ENCODE measurements at places on chromosomes 7 and 10. TPM values are rescaled to one million over a fixed set of nuclear protein-coding genes. Genes with fewer than 3 reads are reported as not detected.
A peak's percentile ranks its signal among the peaks of the same experiment; 100 is the strongest.

GPR15LG gene
- not detected for total RNA-seq

- DNase-seq, result no peak
These were observed 50.1 kb downstream of the TNS3 start for GRCh38 chr7:47531584-47532492.

DNA sequence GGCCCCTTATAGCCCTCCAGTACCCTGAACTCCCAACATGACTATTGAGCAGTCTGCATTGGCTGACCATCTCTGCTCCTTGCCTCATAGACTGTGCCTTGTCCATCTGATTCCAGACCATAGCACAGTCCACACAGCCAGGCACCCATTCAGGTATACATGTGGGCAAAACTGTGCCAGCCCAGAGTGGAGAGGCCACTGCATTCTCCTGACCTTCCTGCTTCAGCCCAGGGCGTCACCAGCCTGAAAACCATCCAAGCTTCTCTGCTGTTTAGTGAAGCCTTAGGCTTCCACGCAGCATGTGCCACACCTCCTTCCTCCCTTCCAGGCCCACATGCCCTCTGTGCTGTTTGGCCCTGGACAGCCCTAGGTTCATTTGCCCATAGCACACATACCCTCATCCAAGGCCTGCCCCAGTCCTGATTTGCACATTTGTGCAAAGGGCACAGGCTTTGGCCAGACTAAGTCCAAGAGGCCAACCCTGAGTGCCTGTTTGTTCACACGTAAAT, 10.5 kb downstream of the DDX56 start:
- DNase-seq, result no peak

ACBD7 gene
- 2.1 TPM for total RNA-seq

- DNase-seq, result no peak
These were observed 122.5 kb downstream of the HECW1 start for GRCh38 chr7:43234968-43235367.

- DNase-seq, result peak; percentile 22
These were observed 628.7 kb downstream of the TYW1 start for GRCh38 chr7:67625257-67625737.

GRCh38 chr10:19889256-19889655, 73.0 kb downstream of the PLXDC2 start:
- no peak for DNase-seq

LOXL4 gene
- not detected for total RNA-seq

DNA sequence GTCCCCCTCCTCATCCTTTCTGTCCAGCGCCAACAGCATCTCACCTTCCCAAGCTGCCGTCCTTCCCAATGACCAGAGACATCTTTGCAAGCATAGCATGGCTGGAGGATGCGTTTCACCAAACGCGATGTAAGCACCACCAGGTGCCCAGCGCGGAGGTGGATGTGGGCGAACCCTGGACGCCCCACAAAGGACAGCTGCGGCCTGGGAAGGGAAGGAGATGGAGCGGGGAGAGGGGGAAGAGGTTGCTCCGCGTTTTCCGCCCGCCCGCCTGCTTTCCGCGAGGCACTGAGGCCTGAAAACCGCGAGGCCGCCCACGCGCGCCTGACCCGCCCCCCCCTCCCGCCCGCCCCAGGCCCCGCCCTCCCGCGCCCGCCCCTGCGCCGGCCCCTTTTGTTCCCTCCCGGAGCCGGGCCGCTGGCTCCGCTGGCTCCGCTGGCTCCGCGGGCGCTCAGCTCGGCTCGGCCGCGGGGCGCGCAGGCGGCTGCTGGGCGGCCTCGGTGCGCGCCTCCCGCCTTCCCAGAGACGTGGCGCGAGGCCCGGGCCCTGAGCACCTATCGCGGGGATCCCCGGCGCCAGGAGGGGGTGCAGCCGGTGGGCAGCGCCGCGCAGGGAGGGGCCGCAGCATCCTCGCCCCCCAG, at the start of gene CLIP2:
Gene CLIP2 (plus strand): TSS at position 390 of the 641 bp plus-strand sequence. CDS start 28,140 bp downstream, outside the sequence.
- peak; percentile 81 for DNase-seq

- DNase-seq, result no peak
These were observed 115.1 kb upstream of the NPS start for GRCh38 chr10:127434006-127434405.

DNA sequence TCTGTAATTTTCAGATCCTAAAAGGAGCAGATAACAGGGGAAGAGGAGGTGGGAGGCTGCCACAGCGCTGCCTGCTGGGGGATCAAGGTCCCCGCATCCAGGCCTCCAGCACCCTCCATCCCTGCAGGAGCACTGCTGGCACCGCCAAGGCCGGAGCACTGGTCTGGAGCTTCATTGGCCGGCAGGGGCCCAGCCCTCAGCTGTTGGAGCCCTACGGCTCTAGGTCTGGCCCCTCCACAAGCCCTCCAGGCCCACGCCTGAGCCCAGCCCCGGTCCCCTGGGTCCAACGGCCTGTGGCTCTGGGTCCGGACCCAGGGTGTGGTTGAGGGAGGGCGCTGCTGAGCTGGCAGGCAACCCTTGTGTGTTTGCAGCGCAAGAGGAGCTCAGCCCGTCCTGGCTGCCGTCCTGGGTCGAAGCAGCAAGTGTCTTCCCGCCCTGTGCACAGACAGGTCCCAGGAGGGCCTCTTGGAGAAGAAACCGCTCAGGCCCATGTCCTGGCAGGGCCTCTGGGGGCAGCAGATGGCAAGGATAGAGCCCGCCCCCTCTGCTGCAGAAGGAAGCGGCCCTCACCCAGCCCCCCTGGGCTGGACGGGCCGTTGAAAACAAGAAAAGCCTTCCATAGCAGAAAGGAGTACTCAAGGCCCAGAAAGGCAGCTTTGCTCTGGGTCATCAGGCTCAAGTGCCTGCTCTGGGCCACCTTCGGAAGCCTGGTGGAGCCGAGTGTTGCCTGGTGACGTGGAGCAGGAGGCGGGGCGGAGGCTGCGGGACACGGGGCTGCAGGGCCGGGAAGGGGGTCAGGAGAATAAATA, 54.3 kb upstream of the TNRC18 start:
- no peak for DNase-seq

GRCh38 chr7:51666751-51667150, 350.1 kb upstream of the COBL start:
- DNase-seq, result no peak

GRCh38 chr10:128326851-128327250, 200.6 kb upstream of the MKI67 start:
- no peak for DNase-seq

DNA sequence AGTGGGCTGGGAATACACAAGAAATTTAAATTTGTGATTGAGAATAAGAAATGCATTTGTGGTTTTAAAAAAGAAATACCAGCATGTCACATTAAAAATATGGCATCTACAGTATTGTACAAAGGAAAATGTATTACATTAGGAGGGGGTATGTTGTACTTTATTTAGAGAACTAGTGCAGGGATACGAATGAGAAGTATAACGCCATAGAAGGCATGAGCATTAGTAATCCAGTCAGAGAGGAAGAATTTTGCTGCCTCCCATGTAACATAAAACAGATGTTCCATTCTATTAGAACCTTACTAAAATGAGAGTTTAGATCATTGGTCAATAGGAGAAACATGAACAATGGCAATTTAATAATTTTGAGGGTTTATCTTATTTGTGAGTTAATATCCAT, 182.2 kb downstream of the ADK start:
- no peak for DNase-seq

CARD11 gene
- 163 TPM for total RNA-seq

- DNase-seq, result no peak
These were observed 267.5 kb downstream of the SDK1 start for GRCh38 chr7:3568516-3568915.

- no peak for DNase-seq
These were observed 342.9 kb downstream of the CALN1 start for GRCh38 chr7:72069263-72069662.

TACC2 gene
- total RNA-seq, result not detected

RET gene
- 0.28 TPM for total RNA-seq

DNA sequence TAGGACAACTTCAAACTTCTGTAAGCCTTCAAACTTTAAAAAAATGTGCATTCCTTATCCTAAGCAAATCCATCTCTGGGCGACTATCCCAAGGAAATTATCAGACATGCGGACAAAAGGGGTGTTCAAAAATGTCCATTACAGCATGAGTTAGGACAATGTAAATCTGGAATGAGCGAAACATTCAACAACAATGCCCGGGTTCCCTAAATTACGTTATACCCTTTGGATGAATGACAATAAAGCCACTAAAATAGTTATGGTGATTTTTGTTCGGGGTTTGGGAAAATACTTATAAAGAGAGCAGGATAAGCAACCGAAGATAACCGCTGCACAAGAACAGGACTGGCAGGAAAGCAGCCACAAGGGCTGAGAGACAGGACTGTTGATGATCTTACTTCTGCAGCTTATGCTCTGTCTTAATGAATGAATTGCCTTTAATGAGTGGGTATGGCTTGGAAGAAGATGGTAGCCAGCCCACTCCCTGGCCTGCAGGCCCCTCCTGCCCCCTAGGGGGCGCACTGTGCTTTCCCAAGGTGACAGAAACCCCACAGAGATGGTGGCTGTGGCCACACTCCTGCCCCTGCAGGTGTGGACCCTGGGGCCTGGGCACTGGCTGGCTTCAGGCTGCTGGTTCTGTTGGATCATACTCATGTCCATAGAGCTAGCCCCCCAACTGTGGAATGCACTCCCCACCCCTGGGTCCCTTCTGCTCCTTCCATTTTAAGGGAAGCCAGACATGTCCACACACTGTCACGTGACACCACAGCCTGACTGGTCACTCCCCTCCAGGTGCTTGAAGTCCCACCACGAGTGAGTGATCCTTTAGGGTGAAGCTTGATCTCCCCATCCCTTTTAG, 45.0 kb downstream of the ZCCHC24 start:
- peak; percentile 62 for DNase-seq

TDRD1 gene
- 0.40 TPM for total RNA-seq

DNA sequence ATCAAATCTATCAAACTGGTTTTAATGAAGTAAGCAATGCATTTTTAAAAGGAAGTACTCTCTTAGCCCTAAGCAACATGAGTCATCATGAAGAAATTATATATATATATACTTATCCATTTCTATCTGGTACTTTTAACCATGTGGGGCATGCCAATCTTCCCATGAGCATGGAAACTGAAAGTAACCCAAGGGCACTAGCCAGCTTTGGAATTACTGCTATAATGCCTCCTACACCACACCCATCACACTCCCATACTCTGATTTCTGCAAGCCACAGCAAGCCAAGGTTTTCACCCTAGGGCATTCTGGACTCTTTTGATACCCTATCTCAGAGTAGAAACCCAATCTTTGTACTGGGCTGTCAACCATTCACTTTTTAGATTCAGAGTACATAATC, 204.6 kb downstream of the IMMP2L start:
- DNase-seq, result no peak

SPAM1 gene
- not detected for total RNA-seq

GRCh38 chr10:19096501-19097073, 48.0 kb downstream of the MALRD1 start:
- DNase-seq, result no peak

GRCh38 chr10:22389856-22390589, 44.7 kb downstream of the SPAG6 start:
- DNase-seq, result no peak

GRCh38 chr10:93147281-93147680, 73.6 kb downstream of the CYP26A1 start:
- DNase-seq, result no peak

DNA sequence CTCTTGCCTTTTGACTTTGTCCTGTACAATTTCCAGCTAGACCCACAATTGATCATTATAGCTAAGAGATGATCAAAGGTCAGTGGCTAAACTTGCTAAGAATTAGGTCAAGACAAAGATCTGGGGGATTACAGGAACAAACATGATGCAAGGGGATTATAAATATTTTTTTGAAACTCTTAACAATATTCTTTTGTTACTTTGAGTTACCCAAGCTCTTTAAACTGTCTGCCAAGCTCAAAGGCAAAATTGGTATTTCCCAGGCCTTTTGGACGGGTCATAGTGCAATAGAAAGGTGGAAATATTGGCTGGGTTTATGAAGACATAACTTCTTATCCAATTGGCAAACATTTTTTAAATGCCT, 23.4 kb downstream of the TBXAS1 start:
- no peak for DNase-seq

DNA sequence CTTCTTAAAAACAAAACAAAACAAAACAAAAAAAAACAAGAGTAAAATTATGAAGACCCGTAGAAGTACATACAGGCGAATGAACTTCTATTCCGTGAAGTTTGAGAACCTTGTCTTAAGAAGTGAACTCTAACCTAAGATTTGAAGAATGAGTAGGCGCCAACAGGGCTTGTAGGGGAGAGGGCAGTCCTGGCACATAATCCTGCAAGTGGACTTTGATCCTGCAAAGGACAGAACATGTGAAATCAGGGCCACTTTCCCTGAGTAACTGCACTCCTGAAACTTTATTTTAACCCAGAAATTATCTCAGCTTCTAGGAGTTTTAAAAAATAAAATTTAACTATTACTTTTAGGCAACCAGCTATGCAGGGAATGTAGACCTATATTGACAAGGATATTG, 62.0 kb downstream of the GNAT3 start:
- DNase-seq, result no peak

- DNase-seq, result peak; percentile 73
These were observed 5.3 kb upstream of the PRKRIP1 start for GRCh38 chr7:102390697-102391484.

DNA sequence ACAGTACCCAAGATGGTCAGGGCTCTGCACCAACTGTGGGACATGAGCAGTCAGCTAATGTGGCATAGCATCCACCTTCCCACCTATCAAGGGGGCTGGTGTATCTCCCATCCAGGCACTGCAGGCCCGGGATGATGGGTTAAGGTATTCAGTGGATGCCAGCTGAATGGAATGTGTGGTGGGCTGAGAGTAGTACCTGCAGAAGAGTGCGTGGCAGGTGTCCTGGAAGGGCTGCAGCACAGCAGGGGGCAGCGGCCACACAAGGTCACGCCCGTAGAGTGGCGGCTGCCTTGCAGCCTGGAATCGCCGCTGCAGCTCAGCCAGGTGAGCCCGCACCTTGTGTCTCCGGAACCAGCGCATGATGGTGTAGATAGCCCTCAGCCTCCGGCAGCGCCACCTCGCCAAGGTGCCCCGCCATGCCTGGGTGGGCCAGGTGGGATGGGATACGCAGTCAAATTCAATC, 13.3 kb downstream of the MYO1G start:
- no peak for DNase-seq

GRCh38 chr10:116753759-116754158, 11.4 kb upstream of the HSPA12A start:
- DNase-seq, result no peak
